ENCODE measurements at places on chromosomes 3 and 15.

- H3K27ac ChIP-seq = no peak overlapping the region
- H3K4me3 ChIP-seq = no peak overlapping the region
- H3K36me3 ChIP-seq = peaks cover 50% of the 10 kb centered on the region
Measured at GRCh38 chr15:74449643-74450205, 11.2 kb downstream of the UBL7 start.

- H3K4me1 ChIP-seq = no peaks in the 10 kb centered on the region
- no peak for DNase-seq
- no peak overlapping the region for H3K27ac ChIP-seq
Measured at GRCh38 chr3:115852278-115852677, 229.0 kb downstream of the GAP43 start.

- H3K27ac ChIP-seq = peak overlapping the region; percentile 76
- H3K4me3 ChIP-seq = no peak overlapping the region
- H3K4me1 ChIP-seq = no peaks in the 10 kb centered on the region
- no peaks in the 10 kb centered on the region for H3K27me3 ChIP-seq
- DNase-seq = no peak
Measured at GRCh38 chr3:13014755-13015285, 58.4 kb downstream of the IQSEC1 start.

DNA sequence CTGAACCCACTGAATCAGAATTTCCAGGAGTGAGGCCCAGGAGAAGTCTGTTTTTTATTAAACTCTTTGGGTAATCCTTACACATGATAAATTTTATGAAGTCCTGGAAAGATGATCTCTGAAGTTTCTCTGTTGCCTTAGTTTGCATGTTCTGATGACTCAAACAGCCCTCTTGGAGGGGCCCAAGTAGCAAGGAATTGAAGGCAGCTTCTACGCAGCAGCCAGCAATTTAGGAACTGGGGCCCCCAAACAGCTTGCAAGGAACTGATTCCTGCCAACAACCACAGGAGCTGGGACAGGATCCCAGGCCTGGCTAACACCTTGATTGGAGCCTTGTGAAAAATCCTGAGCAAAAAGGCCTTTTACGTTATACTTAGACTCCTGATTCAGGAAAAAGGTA lies 5.4 kb upstream of the ACP3 start:
- no peaks in the 10 kb centered on the region for H3K4me1 ChIP-seq
- H3K27me3 ChIP-seq = no peaks in the 10 kb centered on the region
- H3K36me3 ChIP-seq = no peaks in the 10 kb centered on the region
- no peak overlapping the region for H3K4me3 ChIP-seq
- DNase-seq = no peak

- H3K27ac ChIP-seq = no peak overlapping the region
- H3K36me3 ChIP-seq = no peaks in the 10 kb centered on the region
- no peaks in the 10 kb centered on the region for H3K4me1 ChIP-seq
Measured at GRCh38 chr15:81473946-81474345, 99.9 kb upstream of the TMC3 start.

GRCh38 chr3:172513488-172513887 lies 9.7 kb downstream of the TNFSF10 start:
- peaks cover 24% of the 10 kb centered on the region for H3K36me3 ChIP-seq
- H3K4me1 ChIP-seq = peaks cover 53% of the 10 kb centered on the region
- H3K27me3 ChIP-seq = no peaks in the 10 kb centered on the region
- no peak for DNase-seq
- H3K27ac ChIP-seq = peak overlapping the region; percentile 54

DNA sequence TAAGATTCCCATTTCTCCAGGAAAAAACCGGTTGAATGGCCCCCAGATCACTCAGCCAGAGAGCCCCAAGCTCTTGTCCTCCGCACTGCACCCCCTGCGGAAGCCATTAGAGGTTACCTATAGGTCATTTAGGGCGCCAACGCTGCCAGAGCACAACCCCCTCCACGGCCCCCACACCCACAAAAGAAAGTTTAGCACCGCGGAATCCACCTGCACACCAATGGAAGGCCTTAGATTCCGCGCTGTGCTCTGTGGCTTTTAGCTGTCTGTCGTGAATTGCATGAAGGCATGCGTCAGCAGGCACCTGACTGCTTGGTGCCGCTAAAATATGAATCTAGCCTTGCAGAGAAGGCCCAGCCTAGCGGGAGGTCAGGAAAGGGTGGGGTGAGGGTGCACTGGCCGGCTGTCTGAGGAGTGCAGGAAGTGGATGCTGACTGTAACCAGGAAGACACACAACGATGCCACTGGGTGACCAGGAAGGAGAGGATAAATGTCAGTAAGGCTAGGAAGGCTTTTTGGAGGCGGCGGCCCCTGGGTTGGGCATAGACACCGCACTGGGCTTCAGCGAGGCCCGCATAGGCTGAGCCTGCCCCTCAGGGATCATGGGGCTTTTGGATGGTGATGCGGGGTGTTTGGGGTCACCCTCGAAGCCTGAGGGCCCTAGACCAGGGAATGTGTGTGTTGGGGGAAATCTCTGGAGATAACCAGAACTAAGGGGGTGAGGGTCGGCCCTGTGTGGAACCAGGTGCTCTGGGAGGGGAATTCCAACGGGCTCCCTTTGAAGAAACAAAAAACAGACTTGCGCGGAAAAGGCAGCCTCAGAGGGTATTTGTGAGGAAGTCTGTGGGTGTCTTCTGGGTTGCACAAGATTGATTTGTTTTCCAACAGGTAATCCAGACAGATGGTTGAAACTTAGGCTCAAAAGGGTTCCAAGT lies 976 bp upstream of the NUP210 start:
- no peaks in the 10 kb centered on the region for H3K36me3 ChIP-seq
- H3K4me3 ChIP-seq = peak overlapping the region; percentile 49
- no peak for DNase-seq
- no peaks in the 10 kb centered on the region for H3K27me3 ChIP-seq
- H3K27ac ChIP-seq = peak overlapping the region; percentile 56

DNA sequence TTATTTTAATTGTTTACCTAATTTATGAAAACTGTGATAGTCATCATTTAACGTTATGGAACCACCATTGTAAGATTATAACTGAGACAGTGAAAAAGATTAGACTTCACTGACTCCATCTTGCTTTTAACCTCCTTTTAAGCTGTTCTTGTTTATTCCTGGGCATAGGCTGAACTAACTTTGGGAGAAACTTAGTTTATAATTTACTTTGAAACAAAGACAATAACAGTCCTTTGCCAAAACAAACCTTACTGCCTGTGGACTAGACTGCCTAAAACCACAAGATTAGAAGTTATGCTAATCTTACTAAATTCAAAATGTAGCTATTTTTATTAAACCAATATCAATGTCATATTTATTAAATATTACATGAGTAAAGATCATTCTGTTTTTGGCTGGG lies 44.3 kb upstream of the TMEM45A start:
- no peak for DNase-seq
- no peak overlapping the region for H3K27ac ChIP-seq
- H3K36me3 ChIP-seq = no peaks in the 10 kb centered on the region

- no peak overlapping the region for H3K4me3 ChIP-seq
- H3K27me3 ChIP-seq = no peaks in the 10 kb centered on the region
- H3K36me3 ChIP-seq = no peaks in the 10 kb centered on the region
- H3K27ac ChIP-seq = no peak overlapping the region
Measured at GRCh38 chr3:129030611-129031010, 29.5 kb downstream of the EFCC1 start.

DNA sequence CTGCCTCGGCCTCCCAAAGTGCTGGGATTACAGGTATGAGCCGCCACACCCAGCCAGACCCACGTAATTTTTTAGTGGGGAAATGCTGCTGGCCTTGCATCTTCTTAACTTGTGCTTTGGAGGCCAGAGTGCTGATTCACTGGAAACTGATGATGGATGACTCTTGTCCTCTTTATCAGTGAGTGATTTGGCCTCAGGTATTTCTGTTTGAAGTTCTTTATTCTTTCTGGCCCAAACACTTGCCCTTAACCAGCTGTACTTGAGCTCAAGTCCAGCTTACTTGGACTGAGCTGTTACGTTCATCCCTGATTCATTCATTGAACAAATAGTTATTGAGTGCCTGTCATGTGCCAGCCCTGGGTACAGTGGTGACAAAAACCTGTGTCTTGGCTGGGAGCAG lies 4.2 kb downstream of the PTPN23 start:
- no peak overlapping the region for H3K4me3 ChIP-seq
- DNase-seq = no peak
- H3K27me3 ChIP-seq = no peaks in the 10 kb centered on the region
- H3K27ac ChIP-seq = peak overlapping the region; percentile 31
- H3K36me3 ChIP-seq = peaks cover 5% of the 10 kb centered on the region

DNA sequence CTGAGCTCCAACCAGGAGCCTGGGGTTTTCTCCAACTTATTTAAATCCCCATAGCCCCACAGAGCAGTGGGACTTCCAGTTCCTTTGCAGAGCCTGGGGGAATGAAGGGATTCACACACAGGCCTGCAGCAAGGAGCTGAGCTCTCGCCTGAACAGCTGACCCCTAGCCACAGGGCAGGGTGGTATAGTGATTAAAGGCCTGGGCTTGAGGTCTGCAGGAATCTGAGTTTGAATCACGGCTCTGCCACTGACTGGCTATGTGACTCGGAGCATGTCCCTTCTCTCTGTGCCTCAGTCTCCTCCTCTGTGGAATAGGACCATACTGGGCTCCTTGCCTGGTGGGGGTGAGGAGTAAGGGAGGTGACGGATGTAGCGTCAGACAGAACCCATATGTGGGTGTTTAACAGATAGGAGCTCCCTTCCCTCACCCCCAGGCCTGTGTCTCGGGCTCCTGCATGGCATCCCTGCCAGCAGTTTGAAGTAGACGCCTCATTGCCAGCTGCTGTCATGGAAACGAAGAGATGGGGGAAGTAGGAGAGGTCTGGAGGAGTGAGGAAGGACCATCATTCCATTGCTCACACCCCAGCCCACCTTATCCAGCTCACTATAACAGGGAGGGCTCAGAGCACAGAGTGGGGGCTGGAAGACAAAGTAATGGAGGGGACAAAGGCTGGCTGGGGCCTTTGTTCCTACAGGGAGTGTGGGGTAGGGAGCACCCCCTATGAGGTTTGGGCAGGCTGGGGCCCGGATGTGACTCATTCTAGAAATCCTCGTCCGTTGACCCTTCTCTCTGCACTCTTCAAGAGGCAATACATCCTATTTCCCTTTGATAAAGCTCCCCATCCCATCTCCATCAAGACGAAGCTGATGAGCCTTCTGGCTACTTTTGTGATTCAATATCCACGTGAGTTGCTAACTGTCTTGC lies 14.8 kb downstream of the HRH1 start:
- H3K4me1 ChIP-seq = no peaks in the 10 kb centered on the region
- no peak overlapping the region for H3K4me3 ChIP-seq
- H3K27me3 ChIP-seq = no peaks in the 10 kb centered on the region

GRCh38 chr3:39476783-39477182 lies 9.3 kb downstream of the MOBP start:
- no peak overlapping the region for H3K4me3 ChIP-seq
- H3K36me3 ChIP-seq = no peaks in the 10 kb centered on the region
- H3K27me3 ChIP-seq = peaks cover 2% of the 10 kb centered on the region
- H3K4me1 ChIP-seq = no peaks in the 10 kb centered on the region
- no peak for DNase-seq

- DNase-seq = no peak
- no peaks in the 10 kb centered on the region for H3K36me3 ChIP-seq
- H3K27me3 ChIP-seq = no peaks in the 10 kb centered on the region
- peak overlapping the region; percentile 54 for H3K27ac ChIP-seq
- no peak overlapping the region for H3K4me3 ChIP-seq
- H3K4me1 ChIP-seq = peaks cover 15% of the 10 kb centered on the region
Measured at GRCh38 chr3:149314807-149315578, 18.4 kb downstream of the TM4SF18 start.

DNA sequence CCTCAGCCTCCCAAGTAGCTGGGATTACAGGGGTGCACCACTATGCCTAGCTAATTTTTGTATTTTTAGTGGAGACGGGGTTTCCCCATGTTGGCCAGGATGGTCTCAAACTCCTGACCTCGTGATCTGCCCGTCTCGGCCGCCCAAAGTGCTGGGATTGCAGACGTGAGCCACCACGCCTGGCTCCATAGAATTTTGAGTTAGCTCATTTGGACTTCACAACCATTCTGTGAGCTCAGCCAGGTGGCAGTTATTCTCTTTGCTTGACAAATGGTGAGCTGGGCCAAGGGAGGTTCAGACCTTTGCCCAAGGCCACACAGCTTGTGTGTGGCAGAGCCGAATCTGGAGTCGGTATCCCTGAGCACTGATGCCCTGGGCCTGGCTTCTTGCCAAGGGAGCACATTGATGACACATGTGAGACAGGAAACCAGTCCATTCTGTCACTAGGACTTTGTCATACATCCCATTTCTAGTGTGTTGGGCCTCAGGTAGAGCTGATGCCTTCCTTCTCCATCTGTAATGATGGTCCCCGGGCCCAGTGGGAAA lies 17.6 kb downstream of the PODXL2 start:
- no peak for DNase-seq
- no peak overlapping the region for H3K27ac ChIP-seq
- H3K4me1 ChIP-seq = no peaks in the 10 kb centered on the region
- no peaks in the 10 kb centered on the region for H3K27me3 ChIP-seq
- H3K4me3 ChIP-seq = no peak overlapping the region
- H3K36me3 ChIP-seq = no peaks in the 10 kb centered on the region

DNA sequence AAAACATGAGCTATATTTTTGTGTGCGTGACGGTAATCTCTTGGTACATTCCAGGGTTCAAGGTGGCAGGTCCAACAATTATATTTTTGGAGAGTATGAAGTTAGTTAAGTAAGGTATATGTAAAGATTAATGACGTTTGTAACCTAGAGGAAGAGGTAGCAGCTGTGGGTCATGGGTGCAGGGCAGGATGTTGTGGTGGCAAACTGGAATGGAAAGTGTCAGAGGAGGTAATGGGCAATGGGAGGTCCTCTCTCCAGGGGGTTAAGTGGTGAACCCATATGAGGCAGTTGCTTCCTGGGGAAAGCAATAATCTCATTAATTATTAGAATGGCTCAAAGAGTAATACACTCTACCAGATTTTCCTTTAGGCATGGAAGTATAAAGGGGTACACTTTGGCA lies 1.0 kb upstream of the CD200R1L start:
- no peak overlapping the region for H3K27ac ChIP-seq
- no peaks in the 10 kb centered on the region for H3K36me3 ChIP-seq
- H3K4me1 ChIP-seq = no peaks in the 10 kb centered on the region
- no peak for DNase-seq
- H3K27me3 ChIP-seq = no peaks in the 10 kb centered on the region

DNA sequence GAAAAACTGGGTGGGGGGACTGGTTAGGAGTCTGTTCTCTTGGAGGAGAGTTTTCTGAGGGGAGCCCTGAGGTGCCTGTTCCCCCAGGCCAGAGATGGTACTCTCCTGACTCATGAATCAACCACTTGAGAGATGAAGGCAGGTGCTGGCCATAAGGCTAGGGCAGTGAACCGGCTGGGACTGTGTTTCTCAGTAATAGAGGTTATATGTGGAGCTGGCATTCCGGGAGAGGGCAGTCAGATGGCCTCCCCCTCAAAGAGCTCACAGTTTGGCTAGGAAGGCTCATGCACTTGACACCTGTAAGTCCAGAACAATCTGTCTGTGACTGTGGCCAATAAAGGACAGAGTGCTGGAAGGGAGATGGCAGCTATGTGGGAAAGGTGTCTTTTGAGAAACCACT lies 10.0 kb upstream of the SCN10A start:
- no peak overlapping the region for H3K4me3 ChIP-seq
- DNase-seq = no peak

- no peaks in the 10 kb centered on the region for H3K27me3 ChIP-seq
- no peak for DNase-seq
- H3K4me1 ChIP-seq = peaks cover 7% of the 10 kb centered on the region
- H3K27ac ChIP-seq = no peak overlapping the region
- H3K36me3 ChIP-seq = no peaks in the 10 kb centered on the region
Measured at GRCh38 chr15:80997692-80998091, 3.0 kb upstream of the TLNRD1 start.

GRCh38 chr3:152961323-152961722 lies 126.4 kb downstream of the P2RY1 start:
- no peaks in the 10 kb centered on the region for H3K36me3 ChIP-seq
- peaks cover 10% of the 10 kb centered on the region for H3K4me1 ChIP-seq
- no peak overlapping the region for H3K27ac ChIP-seq

- no peak for DNase-seq
- H3K36me3 ChIP-seq = no peaks in the 10 kb centered on the region
- H3K27me3 ChIP-seq = no peaks in the 10 kb centered on the region
- no peak overlapping the region for H3K27ac ChIP-seq
- H3K4me3 ChIP-seq = no peak overlapping the region
Measured at GRCh38 chr3:99330281-99330680, 308.1 kb upstream of the COL8A1 start.
